ENCODE measurements at places on chromosomes 6 and 20.
A peak's percentile ranks its signal among the peaks of the same experiment; 100 is the strongest.

- no peak for DNase-seq
These were observed 25.5 kb downstream of the NPEPL1 start for GRCh38 chr20:58718121-58718563.

DNA sequence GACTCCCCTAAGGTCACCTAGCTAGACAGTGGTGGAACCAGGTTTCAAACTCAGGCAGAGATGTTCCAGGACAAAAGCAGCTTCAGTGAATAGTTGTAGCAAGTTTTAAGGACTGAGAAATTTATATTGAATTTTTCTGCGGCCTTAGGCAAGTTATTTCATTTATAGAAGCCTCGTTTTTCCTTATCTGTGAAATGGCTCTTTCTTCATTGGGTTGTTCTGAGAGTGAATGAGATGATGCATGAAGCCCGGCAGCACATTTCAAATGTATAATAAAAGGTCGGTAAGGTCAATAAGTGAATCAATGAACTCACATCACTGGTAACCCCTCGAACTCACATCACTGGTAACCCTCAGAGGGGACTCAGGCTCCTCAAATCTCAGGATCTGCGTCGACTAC, 1.1 kb upstream of the GMPR start:
- DNase-seq, result no peak

DNA sequence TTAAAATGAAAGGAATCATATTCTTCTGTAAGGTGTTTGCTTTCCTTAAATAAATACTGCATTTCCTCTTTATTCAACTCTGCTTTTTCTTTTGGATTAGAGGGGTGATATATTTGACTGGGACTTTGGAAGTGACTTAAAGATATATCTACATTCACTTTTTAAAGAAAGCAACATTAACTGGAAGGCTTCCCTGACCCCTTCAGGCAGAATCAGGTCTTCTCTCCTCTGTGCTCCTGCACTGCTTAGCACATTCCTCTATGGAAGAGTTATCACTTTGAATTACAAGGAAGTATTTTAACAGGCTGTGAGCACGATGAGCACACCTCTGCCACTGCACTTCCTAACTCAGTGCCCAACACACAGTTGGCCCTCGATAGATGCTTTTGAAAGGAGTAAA, 59.2 kb upstream of the POU3F2 start:
- no peak for DNase-seq

- DNase-seq, result peak; percentile 53
These were observed 1.5 kb downstream of the WDR27 start for GRCh38 chr6:169700296-169700695.

DNA sequence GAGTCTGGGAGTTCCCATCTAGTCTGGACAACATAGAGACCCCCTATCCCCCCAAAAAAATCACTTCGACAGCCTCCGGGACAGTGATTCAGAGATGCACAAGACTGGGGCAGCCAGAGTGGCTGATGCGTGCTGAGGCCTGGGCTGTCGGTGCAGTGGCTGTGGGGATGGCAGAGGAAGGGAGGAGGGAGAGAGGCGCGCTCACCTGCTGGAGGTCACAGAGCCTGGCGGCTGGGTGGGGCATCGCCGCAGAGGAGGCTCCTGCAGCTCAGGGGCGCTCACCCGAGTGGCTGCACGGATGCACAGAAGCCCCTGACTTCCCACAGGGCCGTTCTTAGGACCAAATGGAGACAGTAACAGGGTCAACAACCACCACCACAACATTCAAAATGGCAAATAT, 182.8 kb downstream of the SMOC2 start:
- no peak for DNase-seq

DNA sequence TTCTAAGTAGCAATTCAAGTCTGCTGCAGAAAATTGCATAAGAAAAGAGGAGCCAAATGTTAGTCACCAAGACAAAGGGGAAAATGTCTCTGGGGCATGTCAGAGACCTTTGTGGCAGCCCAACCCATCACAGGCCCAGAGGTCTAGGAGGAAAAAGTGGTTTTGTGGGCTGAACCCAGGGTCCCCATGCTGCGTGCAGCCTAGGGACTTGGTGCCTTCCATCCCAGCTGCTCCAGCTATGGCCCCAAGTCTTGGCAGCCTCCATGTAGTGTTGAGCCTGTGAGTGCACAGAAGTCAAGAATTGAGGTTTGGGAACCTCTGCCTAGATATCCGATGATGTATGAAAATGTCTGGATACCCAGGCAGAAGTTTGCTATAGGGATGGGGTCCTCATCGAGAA, 181.1 kb downstream of the ASCC3 start:
- no peak for DNase-seq

DNA sequence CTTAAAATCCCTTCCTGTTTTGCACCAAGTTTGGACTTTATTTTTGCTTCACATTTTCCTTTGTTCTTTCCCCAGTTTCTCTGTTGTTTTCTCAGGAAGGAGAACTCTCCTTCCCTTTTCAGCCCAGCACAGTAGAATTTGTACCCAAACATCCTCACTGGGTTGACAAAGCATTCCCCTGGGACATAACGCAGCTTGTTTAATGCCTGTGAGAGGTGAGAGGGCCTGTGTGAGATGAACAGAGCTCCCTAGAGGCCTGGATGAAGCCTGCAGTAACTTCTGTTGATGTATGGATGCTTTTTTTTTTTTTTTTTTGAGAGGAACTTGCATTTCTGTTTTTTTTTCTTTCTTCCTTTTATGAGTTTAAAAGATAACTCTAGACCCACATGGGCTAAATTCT, 104.9 kb upstream of the SLC22A23 start:
- DNase-seq, result no peak

GRCh38 chr6:68235326-68235784, 399.7 kb upstream of the ADGRB3 start:
- no peak for DNase-seq
